Activated T-cell treated with anti-CD3 and anti-CD28 coated beads, Interleukin-2, amount 50 U/mL, for 4 hours (primary cell): ENCODE measurements at places on chromosomes 3 and 15.

GRCh38 chr3:165204445-165204844 is 8.3 kb upstream of the SLITRK3 start:
- no peak for DNase-seq

DNA sequence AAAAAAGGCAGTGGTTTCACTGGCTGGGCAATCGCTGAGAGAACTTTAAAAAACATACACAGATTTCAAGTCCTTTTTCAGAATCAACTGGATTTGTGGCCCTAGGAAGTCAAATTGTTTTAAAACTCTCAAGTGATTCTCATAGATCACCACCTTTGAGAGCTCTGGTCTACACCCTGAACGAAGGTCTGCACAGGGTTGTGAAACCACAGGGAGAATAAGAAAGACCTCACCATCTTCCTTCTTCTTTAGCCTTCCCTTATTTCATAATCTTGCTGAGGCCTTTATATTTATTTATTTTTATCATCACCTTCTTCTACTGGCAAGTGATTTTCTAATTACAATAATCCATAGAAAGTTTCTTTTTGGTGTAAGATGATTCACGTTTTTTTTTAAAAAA is 58.1 kb downstream of the FOXP1 start:
- DNase-seq = no peak

GRCh38 chr15:53862386-53862785 is 102.9 kb upstream of the WDR72 start:
- DNase-seq = no peak

DNA sequence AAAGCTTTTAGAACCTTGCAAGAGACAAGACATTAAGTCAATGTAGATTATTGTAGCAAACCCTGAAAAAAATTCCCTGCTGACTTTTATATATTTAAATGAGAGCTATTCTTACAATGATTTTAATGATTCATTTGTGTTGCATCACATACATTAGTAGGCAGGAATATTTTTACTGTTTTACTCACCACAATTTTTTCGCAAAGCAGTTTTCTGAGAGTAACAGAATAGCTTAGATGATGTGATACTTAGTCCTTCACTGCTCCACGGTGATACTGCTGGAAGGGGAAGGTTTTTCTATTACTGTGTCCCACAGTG is 43.9 kb upstream of the CLRN1 start:
- no peak for DNase-seq

DNA sequence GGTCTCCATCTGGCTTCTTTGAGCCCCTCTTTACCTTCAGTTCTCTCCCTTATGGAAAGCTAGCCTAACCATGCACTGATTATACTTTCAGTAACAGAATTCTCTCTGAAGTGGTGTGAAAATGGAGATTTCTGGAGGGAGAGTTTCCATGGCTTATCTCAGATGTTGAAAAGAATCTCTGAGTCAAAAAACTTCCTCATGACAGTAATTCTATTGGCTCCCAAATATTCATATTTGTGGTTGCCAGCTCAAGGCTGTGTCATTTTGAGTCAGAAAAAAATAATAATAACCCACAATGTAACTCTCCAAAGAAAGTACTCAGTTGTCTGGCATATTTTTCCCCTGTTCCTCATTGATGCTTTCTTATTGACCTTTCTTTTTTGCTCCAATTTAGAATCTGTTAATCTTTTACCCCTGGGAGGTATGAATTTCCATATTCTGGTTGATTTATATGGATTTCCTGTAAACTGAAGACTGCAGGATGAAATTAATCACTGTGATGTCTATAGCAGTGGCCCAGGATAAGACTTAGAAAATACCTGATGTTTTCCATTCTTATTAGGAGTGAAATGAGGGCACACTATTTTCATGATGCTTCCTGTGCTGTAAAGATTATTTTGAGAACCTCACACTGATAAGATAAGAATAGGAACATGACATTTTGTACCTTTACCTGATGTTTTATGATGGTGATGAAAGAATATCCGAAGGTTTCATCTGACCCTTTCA is 149.5 kb upstream of the EPHA3 start:
- no peak for DNase-seq

GRCh38 chr3:179651687-179652446 is 973 bp upstream of the USP13 start:
- no peak for DNase-seq

GRCh38 chr3:133276594-133276993 is 123.3 kb upstream of the BFSP2 start:
- no peak for DNase-seq
